ENCODE measurements at places on chromosomes 5 and 9. TPM values are rescaled to one million over a fixed set of nuclear protein-coding genes. Genes with fewer than 3 reads are reported as not detected.
A peak's percentile ranks its signal among the peaks of the same experiment; 100 is the strongest.

DNA sequence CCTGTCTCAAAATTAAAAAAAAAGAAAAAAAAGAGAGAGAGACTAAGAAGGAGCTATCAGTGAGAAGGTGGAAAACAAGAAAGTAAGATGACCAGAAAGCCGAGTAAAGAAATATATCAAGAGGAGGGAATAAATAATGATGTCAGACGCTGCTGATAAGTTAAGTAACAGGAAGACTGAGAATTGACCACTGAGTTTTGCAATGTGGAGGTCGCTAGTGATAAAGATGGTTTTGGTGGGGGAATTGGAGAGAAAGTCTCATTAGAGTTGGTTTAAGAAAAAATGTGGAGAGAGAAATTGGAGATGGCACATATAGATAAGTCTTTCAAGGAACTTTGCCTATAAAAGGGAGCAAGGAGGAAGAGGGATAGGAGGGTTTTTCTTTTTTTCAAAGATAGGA lies 91.9 kb downstream of the RAD23B start:
- H3K36me3 ChIP-seq: no peaks in the 10 kb centered on the region
- no peak for DNase-seq
- H3K27me3 ChIP-seq: no peaks in the 10 kb centered on the region
- no peaks in the 10 kb centered on the region for H3K4me1 ChIP-seq
- no peak overlapping the region for H3K4me3 ChIP-seq

DNA sequence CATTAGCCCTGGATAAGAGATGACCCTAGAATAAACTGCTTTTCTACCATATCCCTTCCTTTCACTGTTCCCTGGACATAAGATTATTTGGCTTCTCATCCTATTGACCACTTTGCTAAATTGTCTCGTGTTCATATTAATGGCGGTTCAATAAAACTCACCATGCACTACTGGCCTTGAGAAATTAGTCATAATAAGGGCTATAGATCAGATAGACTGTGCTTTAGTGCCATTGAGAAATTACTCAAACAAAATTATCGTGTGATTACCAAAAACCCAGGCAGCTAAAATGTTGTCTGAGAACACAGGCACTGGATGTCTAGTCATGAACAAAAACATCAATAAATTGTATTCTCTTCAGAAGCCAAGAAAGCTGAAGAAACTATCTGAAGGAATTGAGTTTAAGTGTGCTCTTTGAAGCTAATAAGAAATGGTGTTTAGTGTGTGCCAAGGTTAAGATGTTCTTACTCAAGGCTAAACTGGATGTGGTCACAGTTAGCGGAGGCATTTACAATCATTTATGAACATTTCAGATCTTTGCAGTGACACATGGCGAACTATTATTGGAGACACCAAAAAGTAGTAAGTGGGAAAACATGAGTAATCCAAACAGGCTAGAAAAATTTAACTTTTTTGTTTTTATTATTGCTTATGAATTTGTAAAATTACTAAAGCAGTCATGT lies 460.4 kb upstream of the RORB start:
- H3K27ac ChIP-seq: no peak overlapping the region
- H3K27me3 ChIP-seq: no peaks in the 10 kb centered on the region
- no peak for DNase-seq
- H3K4me3 ChIP-seq: no peak overlapping the region

- no peak overlapping the region for H3K4me3 ChIP-seq
- no peak overlapping the region for H3K27ac ChIP-seq
- H3K4me1 ChIP-seq: peaks cover 2% of the 10 kb centered on the region
- H3K27me3 ChIP-seq: no peaks in the 10 kb centered on the region
- DNase-seq: no peak
- H3K36me3 ChIP-seq: no peaks in the 10 kb centered on the region
Observed at GRCh38 chr9:5382479-5382878, 42.8 kb upstream of the RLN1 start.

- DNase-seq: peak; percentile 60
- H3K4me1 ChIP-seq: peaks cover 29% of the 10 kb centered on the region
- H3K36me3 ChIP-seq: no peaks in the 10 kb centered on the region
Observed at GRCh38 chr9:113621309-113621791, 157.8 kb downstream of the RGS3 start.

- no peak overlapping the region for H3K4me3 ChIP-seq
- H3K4me1 ChIP-seq: peaks cover 48% of the 10 kb centered on the region
- H3K27ac ChIP-seq: peak overlapping the region; percentile 75
- H3K36me3 ChIP-seq: no peaks in the 10 kb centered on the region
Observed at GRCh38 chr9:136526625-136527066, 19.2 kb downstream of the NOTCH1 start.

GRCh38 chr9:127970401-127971313 lies 10.1 kb downstream of the EEIG1 start:
- no peak overlapping the region for H3K27ac ChIP-seq
- no peaks in the 10 kb centered on the region for H3K27me3 ChIP-seq
- H3K36me3 ChIP-seq: no peaks in the 10 kb centered on the region
- DNase-seq: no peak
- H3K4me3 ChIP-seq: no peak overlapping the region

GRCh38 chr9:135343837-135344522 lies 135.6 kb upstream of the PPP1R26 start:
- H3K27ac ChIP-seq: no peak overlapping the region
- no peaks in the 10 kb centered on the region for H3K36me3 ChIP-seq
- no peaks in the 10 kb centered on the region for H3K4me1 ChIP-seq
- peak; percentile 13 for DNase-seq

Gene PPP1R26
- 5.9 TPM for total RNA-seq

Gene PRSS3
- not detected for total RNA-seq

Data from gastrocnemius medialis (tissue), 4 donors.